NCI-H187 treated with DMSO at 0.1 percent for 48 hours (cell line): ENCODE measurements at places on chromosomes 1 and 21.

GRCh38 chr1:19818324-19818723, 3.2 kb upstream of the RNF186 start:
- DNase-seq, result no peak

DNA sequence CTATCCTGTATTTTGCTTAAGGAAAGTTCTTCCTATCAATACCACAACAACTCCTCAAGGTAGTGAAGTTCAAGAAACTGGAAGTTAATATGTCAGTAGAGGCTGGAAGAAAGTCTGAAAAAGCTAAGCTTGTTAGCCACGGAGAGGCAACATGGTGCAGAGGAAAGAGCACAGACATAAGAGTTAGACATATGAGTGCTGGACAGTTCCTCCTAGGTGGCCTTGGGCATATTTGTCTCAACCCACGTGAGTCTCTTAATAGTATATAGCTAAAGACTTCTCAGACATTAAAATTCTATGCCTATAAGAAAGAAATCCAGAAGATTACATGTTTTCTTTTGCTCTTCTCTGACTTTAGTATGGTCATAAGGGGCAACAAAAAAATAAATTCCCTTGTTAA, 22.8 kb upstream of the RRP15 start:
- DNase-seq, result no peak

GRCh38 chr1:41021526-41022308, at the start of gene SLFNL1:
Gene SLFNL1 (minus strand): TSS chr1:41021725. CDS start chr1:41020660, 1,065 bp downstream.
- no peak for DNase-seq

DNA sequence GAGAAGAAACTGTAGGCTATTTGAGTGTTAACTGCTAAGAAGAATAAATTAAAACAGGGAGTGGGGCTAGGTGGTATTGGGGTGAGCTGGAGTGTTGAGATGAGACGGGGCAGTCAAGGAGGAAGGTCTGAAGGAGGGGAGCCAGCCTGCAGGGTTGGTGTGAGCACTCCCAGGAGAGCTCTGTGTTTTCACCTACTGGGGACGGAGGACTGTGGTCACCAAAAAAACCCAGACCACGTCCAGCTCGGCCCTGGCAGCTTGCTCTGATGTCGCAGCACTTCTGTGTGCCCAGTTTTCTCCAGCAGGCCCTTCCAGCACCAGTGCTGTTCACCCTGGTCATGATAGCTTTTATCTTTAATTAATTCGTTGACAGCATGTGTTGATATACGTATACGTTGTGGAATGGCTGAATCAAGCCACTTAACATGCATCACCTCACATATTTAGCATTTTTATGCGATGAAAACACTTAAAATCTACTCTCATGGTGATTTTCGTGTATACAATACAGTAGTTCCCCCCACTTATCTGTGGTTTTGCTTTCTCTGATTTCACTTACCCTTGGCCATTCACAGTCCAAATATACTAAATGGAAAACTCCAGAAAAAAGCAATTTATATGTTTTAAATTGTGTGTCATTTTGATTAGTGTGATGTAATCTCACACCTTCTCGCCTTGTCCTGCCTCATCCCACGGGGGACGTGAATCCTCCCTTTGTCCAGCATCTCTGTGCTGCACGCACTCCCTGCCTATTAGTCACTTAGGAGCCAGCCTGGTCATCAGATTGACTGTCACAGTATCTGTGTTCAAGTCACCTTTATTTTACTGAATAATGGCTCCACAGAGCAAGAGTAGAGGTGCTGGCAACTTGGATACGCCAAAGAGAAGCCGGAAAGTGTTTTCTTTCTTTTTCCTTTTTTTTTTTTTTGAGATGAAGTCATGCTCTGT, 12.3 kb downstream of the FAM3B start:
- DNase-seq, result no peak

- no peak for DNase-seq
Measured at GRCh38 chr1:87219626-87220025, 109.1 kb upstream of the LMO4 start.
